ENCODE measurements at places on chromosomes 3 and 15. TPM values are rescaled to one million over a fixed set of nuclear protein-coding genes. Genes with fewer than 3 reads are reported as not detected.

LRRN1 gene
- polyA plus RNA-seq: not detected

DNA sequence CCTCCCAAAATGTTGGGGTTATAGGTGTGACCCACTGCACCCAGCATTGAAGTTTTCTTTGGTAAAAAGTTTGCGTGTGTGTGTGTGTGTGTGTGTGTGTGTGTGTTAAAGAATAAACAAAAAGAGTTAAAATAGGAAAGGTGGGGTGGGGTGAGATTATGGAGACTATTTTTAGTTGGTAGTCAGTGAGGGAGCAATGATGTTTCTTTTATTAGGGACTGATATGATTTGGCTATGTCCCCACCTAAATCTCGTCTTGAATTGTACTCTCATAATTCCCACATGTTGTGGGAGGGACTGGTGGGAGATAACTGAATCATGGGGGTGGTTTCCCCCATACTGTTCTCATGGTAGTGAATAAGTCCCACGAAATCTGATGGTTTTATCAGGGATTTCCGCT, 92.2 kb downstream of the CGNL1 start:
- no peak for DNase-seq

DNA sequence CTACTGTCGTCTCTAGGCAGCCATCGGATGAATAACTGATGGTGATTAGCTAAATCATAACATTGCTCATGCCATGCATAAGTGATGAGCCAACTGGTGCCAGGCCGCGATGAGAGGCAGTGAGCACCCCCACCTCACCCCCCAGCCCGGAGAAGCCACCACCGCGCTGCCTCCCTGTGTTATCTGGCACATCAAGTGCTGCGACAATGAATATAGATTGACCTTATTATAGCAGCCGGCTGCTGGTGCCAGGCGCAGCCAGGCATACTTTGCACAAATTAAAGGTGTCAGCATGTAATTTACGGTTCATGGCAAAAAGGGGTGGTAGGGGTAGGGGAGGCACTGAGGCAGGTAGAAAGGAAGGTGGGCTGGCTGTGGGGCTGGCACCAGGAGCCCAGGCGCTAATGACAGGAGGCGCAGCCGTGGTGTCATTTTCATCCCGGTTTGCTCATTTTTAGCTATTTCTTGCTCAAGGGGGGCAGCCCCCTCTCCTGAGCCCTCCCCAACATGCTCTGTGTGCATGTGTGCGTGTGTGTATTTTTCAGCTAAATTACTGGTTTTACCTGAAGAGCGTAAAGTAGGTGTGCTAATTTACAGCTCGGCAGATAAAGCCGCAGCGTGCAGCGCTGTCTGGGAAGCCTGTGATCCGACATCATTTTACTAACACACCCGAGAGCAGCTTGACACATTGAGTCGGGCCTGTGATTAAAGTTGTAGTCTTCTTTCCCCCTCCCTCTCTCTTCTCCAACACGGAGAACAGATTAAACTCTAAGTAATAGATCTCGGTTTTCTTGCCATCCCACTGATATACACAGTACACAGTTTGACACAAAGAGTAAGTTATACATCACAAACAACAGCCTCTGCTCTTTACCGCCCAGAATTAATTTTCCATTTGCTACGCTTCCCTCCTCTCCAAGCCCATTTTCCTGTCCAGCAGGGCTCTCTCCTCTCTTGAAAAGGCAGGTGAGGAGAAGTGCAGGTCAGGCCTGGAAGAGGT, 212.3 kb downstream of the RPLP1 start:
- DNase-seq: no peak

GRCh38 chr3:73319179-73319769, 257.8 kb downstream of the EBLN2 start:
- no peak for DNase-seq
